ENCODE measurements at places on chromosomes 6 and 20.

DNA sequence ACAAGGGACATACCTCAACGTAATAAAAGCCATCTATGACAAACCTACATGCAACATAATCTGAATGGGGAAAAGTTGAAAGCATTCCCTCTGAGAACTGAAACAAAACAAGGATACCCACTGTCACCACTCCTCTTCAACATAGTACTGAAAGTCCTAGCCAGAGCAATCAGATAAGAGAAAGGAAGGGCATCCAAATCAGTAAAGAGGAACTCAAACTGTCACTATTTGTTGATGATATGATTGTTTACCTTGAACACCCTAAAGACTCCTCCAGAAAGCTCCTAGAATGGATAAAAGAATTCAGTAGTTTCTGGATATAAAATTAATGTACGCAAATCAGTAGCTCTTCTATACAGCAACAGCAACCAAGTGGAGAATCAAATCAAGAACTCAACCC lies 39.4 kb downstream of the ZNF311 start:
- no peak for DNase-seq

- no peak for DNase-seq
Observed at GRCh38 chr6:39669207-39669972, 55.8 kb downstream of the KIF6 start.

DNA sequence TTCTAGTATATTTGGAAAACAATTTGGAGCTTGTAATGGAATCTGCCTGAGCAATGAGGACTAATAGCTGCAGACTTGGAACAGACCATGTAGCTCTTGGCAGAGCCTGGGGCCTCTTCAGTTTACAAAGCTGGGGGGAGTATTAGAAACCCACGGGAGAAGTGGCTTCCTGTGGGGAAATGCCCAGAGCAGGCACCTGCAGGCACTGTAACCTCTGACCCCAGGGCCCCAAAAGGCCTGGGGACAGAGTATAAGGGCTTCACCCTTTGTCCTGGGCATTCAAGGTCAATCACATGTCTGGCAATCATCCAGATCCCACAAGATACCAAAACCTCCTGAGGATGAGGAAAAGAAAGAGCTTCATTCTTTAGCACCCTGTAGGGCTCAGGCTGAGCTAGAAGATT lies 19.4 kb downstream of the PKIG start:
- DNase-seq = no peak

DNA sequence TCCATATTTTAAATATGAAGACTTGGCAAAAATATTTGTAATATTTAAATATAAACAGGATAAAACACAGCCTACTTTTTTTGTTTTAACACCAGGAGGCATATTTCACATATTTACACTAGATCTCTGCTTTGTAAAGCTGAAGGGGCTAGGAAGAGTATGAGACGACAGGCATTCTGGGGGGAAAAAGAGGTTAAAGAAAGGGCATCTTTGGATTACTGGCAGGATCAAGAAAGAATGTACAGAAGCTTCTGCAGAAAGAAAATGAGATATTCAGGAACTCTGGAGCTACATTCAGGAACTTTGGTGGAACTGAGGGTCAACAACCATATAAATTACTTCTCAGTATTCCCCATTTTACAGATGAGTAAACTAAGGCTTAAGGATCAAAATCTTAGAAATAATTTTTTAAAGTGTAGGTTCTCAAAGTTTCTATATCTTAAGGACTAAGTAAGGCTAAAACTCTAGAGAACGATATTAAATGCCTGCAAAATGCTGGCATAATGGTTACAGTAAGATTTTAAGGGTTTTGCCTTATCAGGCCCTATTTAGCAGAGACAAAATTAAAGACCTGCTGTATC lies 156.5 kb downstream of the CDK19 start:
- no peak for DNase-seq

GRCh38 chr6:168536665-168537539 lies 95.9 kb downstream of the SMOC2 start:
- DNase-seq = no peak

GRCh38 chr6:71496722-71497033 lies 208.1 kb downstream of the OGFRL1 start:
- DNase-seq = no peak

DNA sequence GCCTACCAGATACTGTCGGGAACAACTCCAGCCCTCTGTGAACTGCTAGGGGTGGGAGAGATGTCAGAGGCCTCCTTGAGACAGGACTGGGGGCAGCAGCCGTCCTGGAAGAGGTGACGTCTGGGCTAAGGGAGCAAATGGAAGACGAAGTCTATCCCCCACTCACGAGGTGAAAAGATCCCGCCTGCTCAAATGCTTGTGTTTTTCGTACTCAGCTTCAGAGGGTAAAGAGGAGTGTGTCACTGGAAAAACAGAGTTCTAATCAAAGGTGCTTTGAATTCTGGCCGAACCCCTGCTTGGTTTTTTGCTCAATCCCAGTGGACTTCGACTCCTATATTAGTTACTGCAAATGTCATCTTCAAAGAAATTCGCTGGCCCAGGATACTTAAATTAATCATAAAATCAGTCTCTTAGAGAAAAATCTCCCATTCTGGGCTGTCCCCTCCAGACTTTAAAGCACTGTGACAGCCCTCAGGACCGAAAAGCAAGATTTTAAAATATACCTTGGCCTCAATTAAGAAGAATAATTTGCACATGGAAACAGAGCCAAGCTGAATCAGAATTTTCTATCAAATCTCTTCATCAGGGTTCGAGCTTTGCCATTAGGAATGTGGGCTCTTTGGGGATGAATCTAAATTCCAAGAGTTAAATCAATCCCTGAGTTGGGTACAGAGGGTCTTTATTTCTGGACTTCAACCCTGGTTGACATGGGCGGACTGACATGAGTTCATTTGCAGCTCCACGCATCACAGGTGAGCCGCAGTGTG lies 61.8 kb upstream of the AFDN start:
- DNase-seq = no peak

DNA sequence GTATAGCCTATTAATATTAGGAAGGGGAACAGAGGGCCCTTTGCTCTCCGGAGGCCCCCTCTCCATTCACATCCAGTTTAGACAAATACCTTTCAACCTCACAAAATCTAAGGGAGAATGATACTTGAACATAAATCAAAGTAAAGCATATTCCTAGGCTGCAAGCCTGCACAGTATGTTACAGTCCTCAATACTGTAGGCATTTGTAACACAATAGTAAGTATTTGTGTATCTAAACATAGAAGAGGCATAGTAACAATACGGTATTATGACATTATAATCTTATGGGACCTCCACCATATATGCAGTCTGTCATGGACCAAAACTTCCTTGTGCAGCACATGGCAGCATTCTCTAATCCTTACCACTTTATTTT lies 2.3 kb upstream of the TREM1 start:
- DNase-seq = no peak

- DNase-seq = no peak
Observed at GRCh38 chr20:46631212-46631869, 19.9 kb downstream of the SLC13A3 start.

GRCh38 chr6:53240761-53241160 lies 92.1 kb upstream of the GCM1 start:
- no peak for DNase-seq

DNA sequence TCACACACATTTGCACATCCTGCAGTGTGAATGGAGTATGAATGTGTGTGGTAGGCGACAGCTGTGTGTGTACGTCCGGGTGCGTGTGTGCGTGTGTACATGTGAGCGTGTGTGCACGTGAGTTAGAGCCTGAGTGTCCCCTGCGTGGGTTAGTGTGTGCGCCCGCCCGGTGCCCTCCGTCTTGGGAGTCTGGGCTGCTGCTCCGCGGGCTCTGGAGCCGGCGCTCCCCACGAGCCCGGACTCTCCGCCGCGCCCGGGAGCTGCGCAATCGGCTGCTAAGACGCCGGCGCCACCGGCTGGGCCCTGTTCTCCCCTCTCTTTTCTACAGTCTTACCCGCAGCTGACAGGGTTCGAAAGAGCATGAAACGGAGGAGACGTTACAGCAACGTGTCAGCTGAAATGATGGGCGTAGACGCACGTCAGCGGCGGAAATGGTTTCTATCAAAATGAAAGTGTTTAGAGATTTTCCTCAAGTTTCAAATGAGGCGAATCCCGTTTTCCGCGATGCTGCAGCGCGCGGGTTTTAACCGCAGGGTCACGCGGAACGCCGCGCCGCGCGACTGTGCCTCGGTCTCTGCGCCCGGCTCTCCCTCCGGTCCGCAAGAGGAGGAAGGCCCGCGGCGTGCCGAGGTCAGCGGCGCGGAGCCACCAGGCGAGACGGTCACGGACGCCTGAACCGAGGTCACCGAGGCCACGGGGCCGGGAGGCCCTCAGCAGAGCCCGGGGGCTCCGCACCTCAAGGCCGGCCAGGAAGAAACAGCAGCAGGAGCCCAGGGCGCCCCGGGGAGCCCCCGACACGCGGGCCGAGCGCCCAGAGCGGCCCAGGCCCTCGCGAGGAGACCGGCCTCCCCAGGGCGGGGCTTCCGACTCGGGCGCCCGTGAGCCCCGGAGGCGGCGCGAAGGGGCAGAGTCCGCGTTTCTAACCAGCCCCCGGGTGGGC lies 95.3 kb upstream of the BHLHE23 start:
- DNase-seq = peak; percentile 56

DNA sequence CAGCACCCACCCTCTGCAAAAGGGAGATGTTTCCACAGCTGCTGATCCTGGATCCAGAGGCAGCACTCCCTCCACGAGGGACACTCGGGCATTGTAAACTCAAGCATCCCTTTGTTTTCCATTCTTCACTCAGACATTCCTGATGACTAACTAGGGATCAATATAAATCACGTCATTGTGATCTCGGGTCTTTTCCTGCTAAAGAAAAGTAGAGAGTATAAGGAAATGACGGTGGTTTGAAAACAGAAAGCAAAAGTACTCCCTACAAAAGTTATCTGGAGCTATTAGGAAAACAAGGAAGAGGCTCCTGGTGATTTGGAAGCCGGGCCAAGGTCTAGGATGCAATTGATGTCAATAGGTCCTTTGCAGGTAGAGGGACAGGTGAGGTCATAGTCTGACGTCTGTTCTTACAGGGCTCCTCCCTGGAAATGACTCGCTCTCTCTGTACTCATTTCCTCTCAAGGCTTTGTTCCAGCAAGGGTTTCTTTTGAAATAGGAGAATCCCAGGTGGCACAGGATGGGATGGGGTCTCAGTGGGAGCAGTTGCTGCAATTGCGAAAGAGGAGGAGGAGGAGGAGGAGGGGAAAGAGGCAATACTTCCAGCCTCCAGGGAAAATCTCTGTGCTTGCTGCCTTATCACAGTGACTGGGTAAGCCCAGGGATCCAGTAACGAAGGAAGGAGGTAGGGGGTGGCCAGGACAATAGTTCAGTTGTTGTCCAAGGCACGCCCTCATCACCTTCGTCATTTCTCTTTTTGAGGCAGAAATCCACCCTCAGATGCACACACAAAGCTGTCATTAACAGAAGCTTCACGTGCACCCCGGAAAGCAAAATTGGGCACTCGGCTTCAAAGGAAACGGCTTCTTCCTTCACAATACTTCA lies 222.8 kb downstream of the LY86 start:
- no peak for DNase-seq

DNA sequence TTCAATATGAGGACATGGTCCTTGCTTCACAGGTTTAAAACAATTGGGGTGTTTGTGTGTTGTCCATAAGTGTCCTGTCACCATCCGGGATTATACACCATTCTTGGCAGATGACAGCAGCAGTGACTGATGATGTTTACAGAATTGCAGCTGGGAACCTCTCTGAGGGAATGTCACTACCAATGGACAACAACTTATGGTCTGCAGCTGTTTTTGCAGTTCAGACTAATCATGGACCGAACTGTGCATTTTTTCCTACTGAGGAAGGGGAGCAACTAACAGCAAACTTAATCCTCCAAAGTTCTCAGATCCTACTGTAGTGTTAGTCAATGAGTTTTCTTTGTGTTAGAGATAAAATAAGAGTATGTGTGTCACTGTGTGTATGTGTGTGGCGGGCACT lies 26.0 kb downstream of the FAM229B start:
- no peak for DNase-seq

DNA sequence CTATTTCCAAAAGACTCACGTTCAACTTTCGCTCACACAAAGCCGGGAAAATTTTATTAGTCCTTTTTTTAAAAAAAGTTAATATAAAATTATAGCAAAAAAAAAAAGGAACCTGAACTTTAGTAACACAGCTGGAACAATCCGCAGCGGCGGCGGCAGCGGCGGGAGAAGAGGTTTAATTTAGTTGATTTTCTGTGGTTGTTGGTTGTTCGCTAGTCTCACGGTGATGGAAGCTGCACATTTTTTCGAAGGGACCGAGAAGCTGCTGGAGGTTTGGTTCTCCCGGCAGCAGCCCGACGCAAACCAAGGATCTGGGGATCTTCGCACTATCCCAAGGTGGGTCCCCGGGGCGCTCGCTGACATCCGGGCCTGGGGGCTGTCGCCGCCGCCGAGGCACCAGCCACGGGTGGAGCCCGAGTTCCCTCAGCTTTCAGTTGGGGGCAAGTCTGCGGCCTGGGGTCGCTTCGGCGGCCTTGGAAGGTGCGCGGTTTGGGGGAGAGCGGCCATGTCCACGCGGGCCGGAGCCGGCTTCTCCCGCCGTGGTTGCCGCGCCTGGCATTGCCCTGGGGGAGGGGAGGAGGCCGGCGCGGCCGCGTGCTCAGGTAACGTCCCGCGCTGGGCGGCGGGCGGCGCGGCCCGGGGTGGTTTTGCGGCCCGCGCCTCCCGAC lies 429 bp downstream of the AMD1 start:
- peak; percentile 44 for DNase-seq

DNA sequence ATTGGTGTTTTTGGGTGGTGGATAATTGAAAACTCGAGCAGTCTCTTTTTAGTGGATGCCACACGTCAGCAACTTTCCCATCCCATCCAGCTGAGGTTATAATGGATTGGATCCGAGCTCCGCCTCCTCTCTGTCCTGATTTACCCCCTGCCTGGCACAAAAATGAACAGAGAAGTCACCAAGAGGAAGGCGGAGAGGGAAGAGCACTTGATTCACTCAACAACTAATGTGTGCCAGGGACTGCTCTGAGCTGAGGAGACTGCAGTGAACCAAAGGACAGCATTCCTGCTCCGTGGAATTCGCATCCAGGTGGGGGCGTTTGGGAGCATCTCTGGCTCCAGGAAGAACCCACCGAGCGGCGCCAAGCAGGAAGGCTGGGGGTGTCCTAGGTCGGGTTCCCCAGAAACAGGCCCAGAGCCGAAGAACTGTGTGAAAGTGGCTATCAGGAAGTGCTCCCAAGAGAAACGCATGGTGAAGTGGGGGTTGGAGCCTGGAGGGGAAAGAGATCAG lies 95.8 kb upstream of the NAA20 start:
- DNase-seq = no peak

Data from activated CD4-positive, alpha-beta T cell treated with anti-CD3 and anti-CD28 coated beads for 4 hours (primary cell).